Activated CD4-positive, CD25-positive, alpha-beta regulatory T cell (primary cell): ENCODE measurements at places on chromosomes 5 and 9.

- no peak for DNase-seq
Observed at GRCh38 chr9:621201-621855, 220.2 kb upstream of the DMRT1 start.

DNA sequence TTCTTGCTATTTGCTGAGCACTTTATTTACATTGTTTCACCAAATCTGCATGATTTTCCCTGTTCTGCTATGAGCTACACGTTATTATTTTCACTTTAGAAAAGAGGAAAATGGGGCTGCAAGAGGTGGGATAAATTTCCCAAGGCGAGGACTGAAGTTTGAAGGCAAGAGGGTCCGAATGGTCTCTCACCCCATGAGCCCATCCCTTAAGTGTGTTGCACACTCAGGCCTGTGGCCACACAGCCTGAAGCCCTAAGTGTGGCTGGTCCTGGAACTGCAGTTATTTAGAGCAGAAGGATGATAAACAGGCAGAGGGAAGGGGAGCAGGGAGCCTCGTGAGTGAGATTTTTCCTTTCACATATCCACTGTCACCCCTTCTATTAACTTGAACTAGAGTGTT is 7.8 kb downstream of the PDE8B start:
- no peak for DNase-seq

DNA sequence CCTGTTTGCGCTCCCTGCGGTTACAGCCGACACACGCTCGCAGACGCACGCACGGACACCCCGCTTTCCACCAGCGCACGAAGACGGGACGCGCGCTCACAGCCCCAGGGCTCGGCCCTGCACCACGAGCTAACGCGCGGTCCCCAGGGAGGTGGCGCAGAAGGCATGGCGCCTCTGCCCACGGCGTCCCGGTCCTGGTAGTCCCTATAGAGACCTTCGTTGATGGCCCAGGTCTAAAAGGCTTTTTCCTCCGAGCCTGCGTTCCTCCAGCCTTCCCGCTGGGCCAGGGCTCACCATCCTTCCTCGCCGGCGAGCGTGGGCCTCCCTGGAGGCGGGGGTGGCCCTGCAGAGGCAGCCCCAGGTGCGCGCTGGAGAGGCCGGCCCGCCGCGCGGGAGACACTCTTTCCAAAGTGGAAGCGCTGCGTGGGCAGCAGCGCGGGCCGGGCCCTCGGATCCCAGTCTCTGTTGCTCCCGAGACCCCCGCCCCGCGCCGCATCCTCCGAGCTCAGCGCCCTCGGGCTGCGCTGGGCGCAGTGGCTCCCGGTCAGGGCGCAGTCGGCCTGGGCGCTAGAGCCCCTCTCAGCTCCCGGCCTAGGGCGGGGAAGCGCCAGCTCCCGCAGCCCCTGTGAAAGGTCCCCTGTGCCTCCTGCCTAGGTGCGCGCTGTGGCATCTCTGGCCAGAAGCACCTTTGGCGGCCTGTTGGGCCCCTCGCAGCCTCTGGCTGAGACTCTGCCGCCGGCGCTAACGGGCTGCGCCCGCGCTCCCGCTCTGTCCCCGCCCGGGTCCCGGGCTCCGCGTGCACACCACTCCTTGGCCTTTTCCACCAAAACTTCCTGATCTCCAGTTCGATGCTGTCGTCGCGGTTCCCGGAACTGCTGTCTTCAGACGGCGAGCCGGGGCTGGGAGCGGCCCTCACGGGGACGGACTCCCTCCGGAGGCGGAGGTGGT is 31.9 kb upstream of the FANCC start:
- no peak for DNase-seq

DNA sequence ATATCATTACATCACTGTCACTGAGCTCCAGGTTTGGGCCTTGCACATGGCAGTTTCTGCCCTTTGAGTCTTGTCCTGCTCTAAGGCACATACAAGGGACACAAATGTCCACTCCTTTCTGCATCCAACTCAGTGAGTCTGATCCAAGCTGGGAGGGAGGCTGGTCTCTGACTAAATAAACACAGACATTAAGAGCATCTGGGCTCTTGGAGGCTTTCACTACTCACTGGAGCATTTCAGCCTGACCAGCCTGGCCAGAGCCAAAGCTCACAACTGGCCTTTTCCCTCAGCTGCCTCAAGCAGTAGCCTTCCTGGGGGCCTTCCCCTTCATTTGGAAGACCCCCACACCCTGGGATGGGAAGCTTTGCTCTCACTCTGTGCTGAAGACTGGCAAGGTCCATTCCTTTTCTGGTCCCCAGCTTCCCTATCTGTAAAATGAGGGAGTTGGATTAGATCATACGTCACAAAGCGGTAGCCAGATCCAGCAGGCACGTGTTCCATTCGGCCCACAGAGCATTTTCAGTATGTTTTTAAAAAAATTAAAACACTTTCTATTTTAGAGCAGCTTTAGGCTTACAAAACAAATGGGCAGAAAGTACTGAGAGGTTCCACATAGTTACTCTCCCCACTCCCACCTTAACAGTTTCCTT is 58.6 kb upstream of the XPA start:
- no peak for DNase-seq

DNA sequence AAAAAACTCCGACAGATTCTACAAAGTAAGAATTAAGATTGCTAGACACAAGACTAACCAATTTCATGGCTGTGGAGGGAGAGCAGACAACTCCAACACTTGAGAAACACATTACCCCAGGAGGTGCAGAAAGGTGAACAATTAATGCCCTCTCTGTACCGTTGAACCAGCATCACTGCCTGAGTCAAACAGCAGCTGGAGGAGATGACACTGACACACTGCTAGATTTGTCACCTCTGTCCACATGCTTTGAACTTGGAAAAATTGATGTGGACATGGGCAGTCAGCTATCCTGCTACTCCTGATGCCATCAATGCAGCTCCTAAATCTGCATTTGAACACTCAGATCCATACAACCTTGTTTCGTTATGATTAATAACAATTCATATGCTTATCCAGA is 51.7 kb downstream of the GPBP1 start:
- DNase-seq: no peak

DNA sequence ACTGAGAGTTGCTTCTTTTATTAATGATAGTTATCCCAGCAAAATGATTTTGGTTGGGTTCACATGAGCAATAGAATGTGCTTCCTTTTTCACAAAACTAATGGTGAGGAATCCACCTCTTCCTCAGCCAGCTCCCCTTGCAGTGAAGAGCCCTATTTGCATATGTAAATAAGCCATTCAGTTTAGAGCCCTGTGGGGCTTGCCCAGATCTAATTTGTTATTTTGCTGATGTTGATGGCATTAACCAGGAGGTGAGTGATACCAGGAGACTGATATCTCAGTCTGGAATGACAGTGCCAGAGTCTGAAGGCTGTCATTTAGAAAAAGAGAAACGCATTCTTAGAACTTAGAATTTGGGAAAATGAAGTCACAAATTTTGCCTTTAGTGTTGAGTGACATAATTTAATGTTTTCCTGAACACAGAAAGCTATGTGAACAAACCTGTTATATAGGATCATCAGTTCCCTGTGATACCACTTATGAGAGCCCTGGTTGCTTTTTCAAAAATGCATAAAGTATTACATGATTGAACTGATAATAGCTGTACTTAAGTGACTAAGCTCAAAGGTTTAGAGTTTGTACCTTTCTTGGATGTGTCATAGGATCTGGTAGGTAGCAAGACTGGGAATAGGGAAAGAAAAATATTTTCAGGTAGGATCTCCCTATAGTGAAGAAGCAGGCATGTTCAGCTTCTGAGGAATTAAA is 271.6 kb downstream of the MAST4 start:
- DNase-seq: no peak

DNA sequence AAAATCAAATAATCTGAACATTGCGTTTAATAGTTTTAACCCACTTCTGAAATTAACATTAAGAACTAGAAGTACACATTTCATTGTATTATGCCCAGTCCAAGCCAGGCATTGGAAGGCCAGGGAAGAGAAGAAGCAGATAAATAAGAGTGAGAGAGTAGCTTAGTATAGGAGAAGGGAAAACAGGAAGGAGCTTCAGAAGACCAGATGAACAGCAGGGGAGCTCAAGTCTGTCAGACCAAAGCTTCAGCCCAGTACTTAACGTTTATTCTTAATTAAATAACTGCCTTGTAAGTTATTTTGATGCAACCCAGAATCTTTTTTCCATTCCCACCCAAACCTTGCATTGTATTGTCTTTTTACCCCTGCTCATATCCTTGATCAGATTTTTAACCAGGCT is 11.5 kb upstream of the FAM120AOS start:
- no peak for DNase-seq

GRCh38 chr9:136525841-136526499 is 19.9 kb downstream of the NOTCH1 start:
- no peak for DNase-seq

- DNase-seq: no peak
Observed at GRCh38 chr5:83031381-83031780, 45.8 kb downstream of the TMEM167A start.

DNA sequence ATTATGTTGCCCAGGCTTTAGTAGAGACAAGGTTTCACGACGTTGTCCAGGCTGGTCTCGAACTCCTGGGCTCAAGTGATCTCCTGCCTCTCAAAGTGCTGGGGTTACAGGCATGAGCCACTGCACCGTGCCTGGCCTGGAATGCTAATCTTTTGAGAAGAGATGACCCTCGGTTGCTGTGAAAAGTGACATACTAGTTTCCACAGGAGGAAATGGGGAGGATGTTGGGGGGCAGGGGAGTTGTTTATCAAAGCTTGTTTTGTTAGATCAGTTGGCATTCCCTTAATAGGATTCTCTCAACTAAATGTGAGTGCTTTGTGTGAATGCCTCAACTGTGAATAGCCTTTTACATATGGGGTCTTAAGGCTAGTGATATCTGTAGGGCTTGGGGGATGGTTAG is 16.4 kb upstream of the MATR3 start:
- DNase-seq: no peak

DNA sequence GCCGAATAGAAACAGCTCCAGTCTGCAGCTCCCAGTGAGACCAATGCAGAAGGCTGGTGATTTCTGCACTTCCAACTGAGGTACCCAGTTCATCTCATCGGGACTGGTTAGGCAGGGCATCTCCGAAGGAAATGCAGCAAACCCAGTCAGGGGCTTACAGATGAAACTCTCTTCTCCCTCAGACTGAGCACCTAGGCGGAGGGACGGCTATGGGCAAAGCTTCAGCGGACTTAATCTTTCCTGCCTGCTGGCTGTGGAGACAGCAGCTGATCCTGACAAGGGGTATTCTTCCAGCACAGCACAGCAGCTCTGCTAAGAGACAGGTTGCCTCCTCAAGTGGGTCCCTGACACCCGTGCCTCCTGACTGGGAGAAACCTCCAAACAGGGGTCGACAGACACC is 330.9 kb downstream of the DNAH5 start:
- DNase-seq: no peak

DNA sequence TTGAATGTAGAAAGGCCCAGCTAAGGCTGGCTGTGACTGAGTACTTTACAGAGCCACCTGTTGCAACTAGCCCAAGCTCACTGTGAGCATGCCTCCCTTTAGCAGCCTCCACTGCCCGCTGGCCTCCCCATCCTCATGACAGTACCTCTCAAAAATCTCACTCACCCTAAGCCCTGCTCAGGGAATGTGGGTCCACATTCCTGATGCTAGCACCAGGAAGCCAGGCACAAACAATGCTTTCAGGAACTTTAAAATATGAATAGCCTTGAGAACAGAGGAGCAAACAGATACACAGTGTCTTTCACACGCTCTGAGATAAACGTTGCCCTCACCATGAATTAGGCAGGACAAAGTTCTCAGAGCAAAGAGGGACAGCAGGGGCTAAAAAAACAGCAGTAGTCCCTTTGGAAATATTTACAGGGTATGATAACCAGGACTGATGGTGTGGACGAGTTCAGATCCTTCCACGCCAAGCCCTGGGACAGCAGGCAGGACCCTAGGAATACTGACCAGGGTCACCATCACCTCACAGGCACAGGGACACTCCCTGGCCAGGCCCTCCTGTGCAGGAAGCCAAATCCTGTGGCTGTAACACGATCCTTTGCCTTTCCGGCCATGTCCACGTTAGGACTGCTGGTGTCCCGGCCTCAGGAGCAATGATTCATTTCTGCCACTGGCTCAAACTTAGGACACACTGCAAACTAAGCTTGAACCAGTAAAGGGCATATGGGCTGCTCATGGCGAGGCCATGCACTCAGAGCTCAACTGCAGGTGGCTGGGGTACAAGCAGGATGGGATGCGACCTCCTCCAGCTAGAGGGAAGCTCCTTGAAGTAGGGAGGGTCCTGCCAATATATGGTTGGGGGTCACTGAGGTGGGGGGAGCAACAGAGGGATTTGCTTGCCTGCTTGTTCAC is 9.6 kb downstream of the ACSL6 start:
- no peak for DNase-seq

GRCh38 chr5:39073767-39074016 is 507 bp downstream of the RICTOR start:
- no peak for DNase-seq

- no peak for DNase-seq
Observed at GRCh38 chr9:99750526-99750925, 71.2 kb upstream of the NR4A3 start.

DNA sequence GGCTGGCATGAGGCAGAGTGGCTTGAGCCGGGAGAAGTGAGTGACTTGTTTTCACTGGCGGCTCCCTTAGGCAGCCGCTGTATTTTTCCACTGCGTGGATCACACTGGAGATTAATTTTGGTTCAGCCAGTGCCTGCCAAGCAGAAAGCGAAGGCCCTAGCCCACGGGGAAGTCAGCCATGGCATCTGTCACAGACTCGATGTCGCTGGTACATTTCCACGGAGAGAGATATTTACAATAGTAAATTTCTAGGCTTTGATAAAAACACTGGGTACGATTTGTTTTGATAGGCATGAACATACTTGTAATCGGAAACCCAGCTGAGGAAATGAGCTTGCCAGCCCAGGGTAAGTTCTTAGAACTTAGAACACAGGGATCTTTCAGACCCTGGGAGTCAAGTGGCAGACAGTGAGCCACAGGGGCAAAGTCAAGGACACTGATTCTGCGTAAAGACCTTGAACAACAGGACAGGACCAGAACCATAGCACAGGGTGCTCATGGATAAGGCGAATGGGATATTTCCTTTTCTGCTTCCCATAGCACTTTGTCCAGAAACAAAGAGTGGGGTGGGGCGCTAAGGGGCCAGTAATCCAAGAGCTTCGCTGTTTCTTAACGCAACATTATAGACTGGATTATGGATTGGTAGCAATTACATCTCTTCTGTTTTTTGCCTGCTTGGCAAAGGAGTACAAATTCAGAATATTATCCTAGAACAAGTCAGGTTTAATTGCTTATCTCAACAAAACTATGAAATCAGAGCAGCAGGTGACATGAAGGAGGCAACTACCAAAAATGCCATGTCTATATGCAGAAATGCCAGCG is 4.5 kb downstream of the DUSP1 start:
- DNase-seq: no peak

GRCh38 chr9:126859111-126859510 is 1.3 kb upstream of the ZBTB34 start:
- DNase-seq: no peak

DNA sequence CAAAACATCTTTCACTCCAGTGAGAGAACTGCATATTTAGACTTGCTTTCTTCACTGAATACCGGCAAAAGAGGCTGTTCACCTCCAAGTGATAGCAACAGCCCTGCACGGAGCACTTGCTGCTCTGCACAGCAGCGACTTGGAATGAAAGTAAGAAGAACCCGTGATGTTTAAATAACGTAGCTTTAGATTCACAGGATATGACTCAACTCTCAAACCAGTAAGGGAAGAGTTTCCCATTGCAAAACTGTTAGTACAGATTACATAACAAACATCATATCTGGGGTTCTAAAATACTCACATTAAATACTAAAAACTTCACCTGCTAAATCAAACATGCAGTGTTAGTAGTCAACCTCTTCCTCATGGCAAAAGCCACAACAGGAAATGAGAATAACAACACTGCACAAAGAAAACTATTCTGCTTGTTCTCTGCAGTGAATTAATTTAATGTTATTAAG is 203.4 kb downstream of the MCTP1 start:
- DNase-seq: no peak

GRCh38 chr9:132538071-132538470 is 44.3 kb upstream of the BARHL1 start:
- no peak for DNase-seq
